ENCODE measurements at places on chromosomes 2 and 18.

DNA sequence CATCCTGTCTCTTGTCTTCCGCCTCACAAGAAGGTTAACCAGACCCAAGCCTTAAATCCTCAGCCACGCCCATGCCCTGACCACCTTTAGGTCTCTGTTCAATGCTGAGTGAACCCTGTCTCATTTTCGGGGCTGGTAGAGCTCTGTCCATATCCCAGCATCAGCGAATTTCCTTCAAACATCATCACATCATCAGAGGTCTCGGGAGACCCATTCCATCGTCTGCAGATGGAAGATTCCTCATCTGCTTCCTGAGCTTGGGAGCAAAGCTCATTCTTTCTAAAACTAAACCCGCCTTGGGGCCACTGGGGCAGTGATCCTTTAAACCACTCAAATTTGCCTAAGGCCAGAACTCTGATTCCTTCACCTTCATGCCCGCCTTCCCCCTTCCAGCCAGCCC, 173.7 kb downstream of the TTC32 start:
- DNase-seq = no peak

GRCh38 chr2:237441605-237442274, 27.8 kb upstream of the COL6A3 start:
- no peak for DNase-seq

DNA sequence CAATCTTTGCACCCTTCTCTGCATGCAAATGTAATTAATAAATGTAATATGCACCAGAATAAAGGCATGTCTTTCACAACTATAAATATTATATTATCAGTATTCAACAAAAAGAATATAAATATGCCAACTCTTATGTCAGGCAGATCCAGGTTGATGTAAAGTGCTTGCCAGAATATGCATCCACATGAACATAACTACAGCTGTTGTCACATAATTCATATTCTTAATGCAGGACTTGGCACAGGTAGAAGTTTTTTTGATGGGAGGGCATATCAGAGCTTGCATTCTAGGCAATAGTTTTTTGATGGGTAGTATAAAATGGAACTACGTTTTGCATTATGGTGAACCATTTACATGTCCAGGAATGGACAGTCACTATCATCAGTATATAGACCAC, 544.3 kb downstream of the ZNF804A start:
- DNase-seq = no peak

GRCh38 chr2:171574149-171574795, 52.0 kb downstream of the CYBRD1 start:
- peak; percentile 63 for DNase-seq

DNA sequence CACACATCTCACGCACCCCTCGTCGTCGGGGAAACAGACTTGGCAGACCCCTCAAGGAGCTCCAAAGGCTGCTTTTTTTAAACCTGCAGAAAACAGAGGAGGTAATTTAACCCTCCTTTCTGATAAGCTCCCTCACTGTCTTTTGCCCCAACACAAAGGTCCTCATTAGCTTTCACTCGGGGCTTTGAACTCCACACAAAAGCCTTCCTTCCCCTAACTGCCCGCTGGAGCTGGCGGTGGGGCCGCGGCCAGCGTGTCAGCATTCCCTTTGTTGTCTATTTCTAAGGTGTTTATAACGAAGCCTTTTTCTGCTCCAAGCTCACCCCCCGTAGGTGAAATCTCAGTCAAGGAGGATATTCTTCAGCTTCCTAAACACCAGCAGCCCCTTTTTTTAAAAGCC, 43.5 kb upstream of the ID2 start:
- DNase-seq = no peak
